Brain pericyte (primary cell): ENCODE measurements at places on chromosomes 2 and 18.

GRCh38 chr2:27717070-27717795, 53.5 kb downstream of the SLC4A1AP start:
- no peak for DNase-seq

GRCh38 chr2:219452361-219453317, 18.0 kb downstream of the SPEG start:
- no peak for DNase-seq

- no peak for DNase-seq
These were observed 96.2 kb downstream of the TANC1 start for GRCh38 chr2:159064446-159065301.

DNA sequence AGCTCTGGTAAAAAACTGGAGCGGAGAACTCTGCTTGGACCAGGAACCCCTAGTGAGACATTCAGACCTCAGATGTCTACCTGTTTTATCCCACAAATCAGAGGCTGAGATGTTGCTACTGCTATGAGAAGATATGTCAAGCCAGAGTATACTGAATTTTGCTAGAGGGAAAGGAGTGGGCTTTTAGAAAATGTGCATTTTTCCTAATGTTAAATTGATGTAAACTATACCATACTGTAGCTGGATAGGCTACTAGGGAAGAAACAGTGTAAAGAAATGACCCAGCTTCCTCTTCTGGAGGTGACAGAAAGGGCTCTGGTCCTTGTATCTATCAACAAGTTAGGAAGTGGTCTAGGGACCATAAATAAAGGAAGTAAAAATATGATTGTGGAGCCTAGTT, 65.0 kb downstream of the SLC39A10 start:
- no peak for DNase-seq

DNA sequence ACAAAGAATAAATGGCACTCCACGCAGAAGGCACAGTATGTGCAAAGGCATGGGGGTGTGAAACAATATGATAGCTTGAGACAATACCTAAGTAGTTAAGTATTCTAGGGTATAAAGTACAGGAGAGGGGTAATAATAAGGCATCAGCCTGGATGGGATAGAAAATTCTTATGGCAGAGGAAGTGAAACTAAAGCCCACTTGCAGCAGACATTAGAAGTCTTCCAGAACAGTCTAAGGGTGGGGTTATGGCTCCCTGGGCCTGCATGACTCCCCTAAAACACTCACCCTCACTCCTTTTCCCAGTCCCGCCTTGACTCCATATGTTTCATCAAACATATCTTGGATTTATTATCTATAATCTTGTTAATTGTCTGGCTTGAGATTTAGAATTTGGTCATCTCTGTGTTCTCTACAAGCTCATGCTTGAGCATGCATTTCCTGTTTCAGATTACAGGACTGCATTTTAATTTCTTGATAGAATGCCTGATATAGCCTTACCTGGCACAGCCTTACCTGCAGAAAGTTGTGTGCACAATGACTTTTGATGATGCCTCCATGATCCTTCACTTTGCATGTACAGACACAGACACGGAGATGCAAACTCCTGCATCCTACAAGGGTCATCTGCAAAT, 28.5 kb upstream of the TMBIM1 start:
- DNase-seq, result no peak

GRCh38 chr2:83587309-83587708, 871.8 kb downstream of the SUCLG1 start:
- DNase-seq, result no peak

- no peak for DNase-seq
These were observed 246.2 kb upstream of the STON1 start for GRCh38 chr2:48283586-48284269.
